Activated T-cell treated with anti-CD3 and anti-CD28 coated beads, Interleukin-2, amount 50 U/mL, for 72 hours (primary cell): ENCODE measurements at places on chromosomes 12 and 14. TPM values are rescaled to one million over a fixed set of nuclear protein-coding genes. Genes with fewer than 3 reads are reported as not detected.

POLE2 gene
- 30.0 TPM for total RNA-seq

SOAT2 gene
- 7.9 TPM for total RNA-seq

SERPINA10 gene
- total RNA-seq = not detected

CLEC1B gene
- not detected for total RNA-seq

SYCP3 gene
- 0.30 TPM for total RNA-seq

ANO6 gene
- 25.3 TPM for total RNA-seq

IFNG-AS1 gene
- total RNA-seq = not detected

KRT82 gene
- not detected for total RNA-seq

DIO2 gene
- not detected for total RNA-seq

DBX2 gene
- total RNA-seq = not detected

PALS1 gene
- 5.5 TPM for total RNA-seq

GTF2A1 gene
- total RNA-seq = 52.3 TPM

RXYLT1 gene
- total RNA-seq = 20.1 TPM

DNA sequence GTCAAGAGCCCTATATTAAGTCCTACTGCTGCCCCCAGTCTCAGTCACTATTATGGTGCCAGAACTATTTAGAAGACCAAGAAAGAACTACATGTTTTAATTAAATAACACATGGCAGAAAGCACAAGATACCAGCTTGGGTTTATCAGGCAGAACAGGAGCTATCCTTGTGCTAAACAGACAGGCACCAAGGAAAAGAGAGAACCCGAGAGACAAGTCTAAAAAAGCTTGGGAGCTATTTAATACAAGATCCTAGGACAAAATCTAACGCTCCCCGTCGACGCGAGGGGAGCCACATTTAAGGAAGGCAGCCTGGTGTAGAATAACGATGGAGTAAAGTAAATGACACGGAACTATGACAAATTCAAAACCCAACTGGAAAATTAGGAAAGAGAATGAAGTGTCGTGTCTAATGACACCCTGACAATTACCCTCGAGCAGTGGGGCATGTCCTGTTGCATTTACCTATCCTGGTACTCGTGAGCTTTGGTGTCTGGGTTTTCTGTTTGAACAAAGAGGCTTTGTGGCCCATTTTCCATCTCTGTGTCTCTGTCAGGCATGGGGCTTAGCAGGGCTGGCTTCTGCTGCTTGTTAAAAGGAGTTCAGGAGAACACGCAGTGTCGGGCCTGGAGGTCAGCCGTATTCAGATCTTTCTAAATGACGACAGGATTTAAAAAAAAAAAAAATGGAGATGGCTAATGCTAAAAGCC, 140.6 kb downstream of the ETNK1 start:
- no peak for DNase-seq

GRCh38 chr12:63103494-63104131, 47.4 kb downstream of the AVPR1A start:
- DNase-seq = peak; percentile 1

- no peak for DNase-seq
These were observed 16.3 kb upstream of the POLR3B start for GRCh38 chr12:106341086-106341877.

GRCh38 chr14:58829594-58829993, 191.8 kb downstream of the DACT1 start:
- no peak for DNase-seq

GRCh38 chr14:102525219-102525928, 15.8 kb upstream of the ANKRD9 start:
- DNase-seq = no peak

GRCh38 chr12:38411946-38412345, 95.4 kb downstream of the ALG10B start:
- DNase-seq = no peak

GRCh38 chr14:43903209-43903608, 603.9 kb downstream of the FSCB start:
- DNase-seq = no peak

- no peak for DNase-seq
These were observed 23.5 kb upstream of the PTPRB start for GRCh38 chr12:70660620-70661219.

- DNase-seq = no peak
These were observed 501.6 kb downstream of the SLC6A15 start for GRCh38 chr12:84411031-84411430.

- no peak for DNase-seq
These were observed 30.4 kb upstream of the PPP2R5E start for GRCh38 chr14:63573581-63573980.

DNA sequence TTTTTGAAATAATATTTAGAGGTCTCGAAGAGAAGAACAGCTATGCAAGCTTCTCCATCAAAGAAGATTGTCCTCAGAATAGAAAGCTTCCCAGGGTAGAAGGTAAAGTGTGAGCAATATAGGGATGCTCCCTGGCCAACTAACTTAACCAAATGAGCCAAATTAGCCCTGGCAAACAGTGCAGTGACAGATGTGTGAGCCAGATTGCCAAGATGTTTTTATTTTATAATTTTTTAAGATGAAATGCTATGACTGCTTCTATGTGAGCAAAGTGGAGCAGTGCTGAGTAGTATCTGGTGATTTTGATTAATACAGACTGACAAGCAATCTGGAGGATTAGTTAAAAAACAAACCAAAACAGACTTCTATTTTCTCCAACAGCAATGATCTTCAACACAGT, 202.1 kb downstream of the NOVA1 start:
- DNase-seq = no peak

- DNase-seq = no peak
These were observed 42.5 kb upstream of the DLK1 start for GRCh38 chr14:100684154-100684553.

- DNase-seq = no peak
These were observed 5.6 kb downstream of the REM2 start for GRCh38 chr14:22888662-22889061.

GRCh38 chr14:99568567-99569560, 35.1 kb downstream of the CCDC85C start:
- DNase-seq = no peak

DNA sequence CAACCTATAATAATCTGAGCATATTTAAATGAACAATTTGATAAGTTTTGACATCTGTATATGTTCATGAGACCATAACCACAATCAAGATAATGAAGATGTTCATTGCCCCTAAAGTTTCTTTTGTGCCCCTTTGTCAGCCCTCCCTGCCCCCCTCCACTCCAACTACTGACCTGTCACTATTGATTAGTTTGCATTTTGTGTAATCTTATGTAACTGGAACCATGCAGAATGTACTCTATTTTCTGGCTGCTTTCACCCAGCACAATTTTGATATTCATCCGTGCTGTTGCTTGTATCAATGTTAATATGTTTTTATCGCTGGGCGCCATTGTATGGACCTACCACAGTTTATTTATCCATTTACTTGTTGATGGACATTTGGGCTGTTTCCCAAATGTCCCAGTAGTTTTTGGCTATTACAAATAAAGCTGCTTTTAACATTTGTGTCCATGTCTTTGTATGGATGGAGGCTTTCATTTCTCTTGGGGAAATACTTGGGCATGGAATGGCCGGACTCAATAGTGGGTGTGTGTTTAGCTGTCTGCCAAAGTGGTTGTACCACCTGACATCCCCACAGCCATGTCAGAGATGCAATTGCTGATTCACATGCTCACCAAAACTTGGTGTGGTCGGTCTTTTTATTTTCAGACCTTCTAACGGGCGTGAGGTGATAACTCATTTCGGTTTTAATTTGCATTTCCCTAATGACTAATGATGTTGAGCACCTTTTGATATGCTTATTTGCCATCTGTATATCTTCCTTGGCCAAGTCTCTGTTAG, 38.9 kb downstream of the EML1 start:
- DNase-seq = no peak

GRCh38 chr14:20846560-20846959, 43.9 kb upstream of the RNASE1 start:
- no peak for DNase-seq

DNA sequence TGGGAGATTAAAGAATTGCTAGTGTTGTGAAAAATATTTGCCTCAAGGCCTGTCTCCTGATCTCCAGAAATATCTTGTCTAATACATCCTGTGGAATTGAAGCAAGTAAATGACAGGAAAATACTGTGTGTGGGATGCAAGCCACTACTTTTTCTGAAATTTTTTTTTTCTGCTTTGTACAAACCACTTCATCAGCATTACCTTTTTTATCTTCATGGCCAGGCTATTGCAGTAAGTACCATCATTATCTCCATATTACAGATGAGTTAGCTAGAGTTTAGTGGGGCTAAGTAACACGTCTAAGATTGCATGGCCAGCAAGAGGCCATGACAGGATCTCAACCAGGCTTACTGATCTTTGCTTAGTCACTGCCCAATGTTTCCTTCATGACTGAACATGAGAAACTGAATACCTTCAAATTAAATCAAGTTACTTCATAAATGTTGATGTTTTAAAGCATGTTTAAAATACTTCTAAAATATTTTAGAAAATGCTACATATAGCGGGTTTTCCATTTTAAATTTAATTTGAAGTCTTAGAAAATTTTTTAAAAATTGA, 273.7 kb downstream of the SLC6A15 start:
- DNase-seq = no peak

DNA sequence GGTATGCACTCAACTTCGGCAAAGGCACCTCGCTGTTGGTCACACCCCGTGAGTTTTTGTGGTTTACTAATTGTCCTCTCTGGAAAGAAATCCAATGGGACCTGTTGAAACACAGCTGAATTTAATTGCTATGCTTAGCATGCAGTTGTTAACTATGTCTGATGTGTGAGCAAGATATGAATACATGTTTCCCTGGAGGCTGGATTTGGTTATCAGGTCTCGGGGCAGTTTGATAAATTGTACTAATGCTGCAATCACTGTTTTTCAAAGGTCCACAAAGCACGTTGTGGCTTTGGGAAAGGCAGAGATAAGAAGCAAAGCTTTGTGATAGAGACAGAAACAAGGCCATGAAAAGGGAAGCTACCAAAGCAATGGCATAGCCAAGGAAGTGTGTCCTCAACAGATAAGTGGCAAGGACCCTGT, 91.3 kb downstream of the DAD1 start:
- no peak for DNase-seq

- DNase-seq = no peak
These were observed 40.0 kb upstream of the PCNX4 start for GRCh38 chr14:60051721-60052221.

GRCh38 chr12:12428961-12429657, 72.2 kb downstream of the BORCS5 start:
- no peak for DNase-seq

DNA sequence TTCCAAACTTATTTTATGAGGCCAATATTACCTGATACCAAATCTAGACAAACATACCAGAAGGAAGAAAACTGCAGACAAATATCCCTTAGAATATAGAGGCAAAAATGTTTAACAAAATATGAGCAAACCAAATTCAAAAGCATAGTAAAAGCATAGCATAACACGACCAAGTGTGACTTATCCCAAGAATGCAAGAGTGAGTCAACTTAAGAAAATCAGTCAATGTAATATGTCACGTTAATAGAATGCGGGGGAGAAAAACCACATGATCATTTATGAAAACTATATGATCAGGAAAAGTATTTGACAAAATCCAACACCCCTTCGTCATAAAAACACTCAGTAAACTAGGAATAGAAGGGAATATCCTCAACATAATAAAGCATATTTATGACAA, 217.3 kb downstream of the ADGRD1 start:
- DNase-seq = no peak

DNA sequence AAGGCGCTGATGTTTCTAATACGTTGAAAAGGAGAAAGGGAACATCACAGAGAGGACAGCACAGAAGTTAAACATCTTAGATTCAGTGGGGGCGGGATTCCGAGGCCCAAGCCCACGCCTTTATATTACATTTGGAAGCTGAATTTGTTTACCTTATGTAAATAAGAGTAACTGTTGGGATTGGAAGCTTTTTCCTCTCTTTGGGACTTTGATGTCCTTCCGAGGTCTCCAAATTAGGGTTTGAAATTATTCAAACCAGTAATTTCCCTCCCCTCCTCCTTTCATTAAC, 6.4 kb downstream of the FOXA1 start:
- no peak for DNase-seq

DNA sequence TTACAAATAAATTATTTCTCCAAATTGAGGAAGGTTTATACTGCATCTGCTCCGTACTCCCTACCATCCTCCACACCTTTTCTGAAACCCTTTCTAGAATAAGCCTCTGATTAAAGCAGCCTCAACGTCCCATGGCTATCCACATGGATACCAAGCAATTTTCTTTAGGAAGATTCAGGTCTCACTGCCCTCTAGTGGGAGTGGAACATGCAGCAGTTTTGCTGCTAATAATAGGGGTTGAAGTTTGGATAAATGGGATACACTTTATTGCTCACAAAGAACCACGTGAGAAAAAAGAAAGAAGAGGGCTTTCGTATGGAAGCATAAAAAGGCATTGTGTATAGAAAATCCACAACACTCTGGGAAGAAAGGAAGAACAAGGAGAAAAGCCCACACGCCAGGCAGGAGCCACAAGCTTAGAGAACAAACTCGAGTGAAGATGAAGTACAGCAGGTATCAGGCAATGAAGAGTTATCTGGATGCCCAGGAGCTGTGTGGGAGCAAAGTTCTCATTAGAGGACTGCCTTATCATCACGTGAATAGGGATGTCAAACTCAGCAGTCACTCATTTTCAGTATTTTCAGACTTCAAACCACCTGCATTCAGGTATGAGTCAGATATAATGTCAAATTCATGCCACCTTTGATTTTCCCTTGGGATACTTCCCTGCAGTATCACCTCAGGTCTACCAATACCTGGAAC, 45.8 kb downstream of the CCER1 start:
- no peak for DNase-seq

DNA sequence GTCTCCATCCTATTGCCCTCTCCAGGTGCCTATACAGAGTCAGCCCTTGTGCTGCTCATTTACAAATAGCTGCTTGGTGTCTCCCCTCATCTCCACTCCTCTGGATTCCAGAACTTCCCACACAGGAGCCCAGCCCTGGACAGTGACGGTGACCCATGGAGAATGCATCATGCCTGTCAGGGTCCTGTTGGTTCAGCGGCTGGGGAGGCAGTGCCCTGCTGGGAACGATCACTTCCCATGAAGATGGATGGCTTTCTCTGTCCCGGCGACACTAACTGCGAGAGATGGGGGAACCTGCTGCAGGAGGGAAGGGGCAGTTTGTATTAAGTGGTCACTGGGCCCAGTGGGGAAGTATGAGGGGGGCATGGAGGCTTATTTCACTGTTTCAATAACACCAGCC, 395.0 kb upstream of the TBX3 start:
- no peak for DNase-seq

DNA sequence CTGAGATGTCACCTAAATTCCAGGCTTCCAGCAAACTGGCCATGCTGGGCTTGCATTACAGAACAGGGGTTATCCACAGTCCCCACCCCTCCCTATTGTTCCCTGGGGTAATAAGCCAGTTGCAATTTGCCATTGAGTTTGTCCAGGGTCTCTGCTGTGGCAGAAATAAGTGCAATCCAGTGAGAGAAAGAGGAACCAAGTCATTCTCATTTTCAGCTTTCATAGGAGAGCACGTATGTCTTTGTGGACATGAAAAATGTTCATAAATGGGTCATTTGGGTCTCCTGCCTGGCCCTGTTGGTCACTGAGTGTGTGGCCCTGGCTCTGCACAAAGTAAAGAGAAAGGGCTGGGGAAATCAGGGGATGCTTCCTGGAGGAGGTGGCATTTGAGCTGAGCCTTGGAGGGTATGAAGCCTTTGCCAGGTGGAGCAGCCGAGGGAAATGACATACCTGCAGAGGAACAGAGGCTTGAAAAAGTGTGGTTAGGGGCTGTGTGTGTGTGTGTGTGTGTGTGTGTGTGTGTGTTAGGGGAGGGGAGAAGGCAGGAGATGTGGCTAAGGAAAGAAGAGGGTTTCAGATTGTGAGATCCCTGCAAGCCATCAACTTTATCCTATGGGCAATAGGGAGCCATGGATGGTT, 29.3 kb downstream of the CMKLR1 start:
- DNase-seq = no peak
